NCI-H748 treated with DMSO at 0.1 percent for 48 hours (cell line): ENCODE measurements at places on chromosomes 12 and 14.

GRCh38 chr12:26044007-26044394 lies 80.8 kb downstream of the BHLHE41 start:
- no peak for DNase-seq

GRCh38 chr14:81268016-81268416 lies 47.3 kb upstream of the GTF2A1 start:
- DNase-seq = no peak

DNA sequence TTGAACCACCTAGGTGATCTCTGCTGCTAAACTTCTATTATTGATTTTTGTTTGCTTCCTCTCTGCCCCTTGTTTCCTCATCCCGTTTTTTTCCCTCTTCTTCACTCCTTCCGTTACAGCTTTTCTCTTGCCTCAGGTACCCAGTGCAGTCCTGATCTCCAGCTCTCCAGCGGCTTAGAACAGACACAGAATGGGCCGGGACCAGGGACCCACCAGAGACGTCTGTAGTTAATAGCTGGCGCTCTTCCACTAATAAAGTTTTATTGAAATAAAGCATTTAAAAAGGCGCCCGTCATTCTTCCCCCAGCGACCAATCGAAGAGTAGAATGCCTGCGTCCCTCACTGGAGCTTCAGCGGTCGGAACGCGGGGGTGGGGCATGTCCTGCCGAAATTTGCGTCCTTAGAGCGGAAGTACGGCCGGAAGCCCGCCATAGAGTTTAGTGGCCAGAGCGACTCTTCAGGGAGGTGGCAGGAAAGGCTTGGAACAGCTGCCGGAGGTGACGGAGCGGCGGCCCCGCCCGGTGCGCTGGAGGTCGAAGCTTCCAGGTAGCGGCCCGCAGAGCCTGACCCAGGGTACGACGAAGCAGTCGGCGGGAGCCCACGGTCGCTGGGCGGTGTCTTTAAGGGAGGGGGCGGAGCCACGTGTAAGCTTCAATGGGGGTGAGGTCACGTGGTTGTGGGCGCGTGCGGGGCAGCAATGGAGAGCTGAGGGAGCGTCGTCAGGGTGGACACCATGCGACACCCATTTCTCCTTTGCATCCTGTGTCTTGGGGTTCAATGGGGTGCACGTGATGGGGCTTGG lies at the start of gene COPS7A:
COPS7A (plus strand) TSS at position 440 of the 802 bp plus-strand sequence. CDS start 611 bp downstream, outside the sequence.
- DNase-seq = peak; percentile 99

DNA sequence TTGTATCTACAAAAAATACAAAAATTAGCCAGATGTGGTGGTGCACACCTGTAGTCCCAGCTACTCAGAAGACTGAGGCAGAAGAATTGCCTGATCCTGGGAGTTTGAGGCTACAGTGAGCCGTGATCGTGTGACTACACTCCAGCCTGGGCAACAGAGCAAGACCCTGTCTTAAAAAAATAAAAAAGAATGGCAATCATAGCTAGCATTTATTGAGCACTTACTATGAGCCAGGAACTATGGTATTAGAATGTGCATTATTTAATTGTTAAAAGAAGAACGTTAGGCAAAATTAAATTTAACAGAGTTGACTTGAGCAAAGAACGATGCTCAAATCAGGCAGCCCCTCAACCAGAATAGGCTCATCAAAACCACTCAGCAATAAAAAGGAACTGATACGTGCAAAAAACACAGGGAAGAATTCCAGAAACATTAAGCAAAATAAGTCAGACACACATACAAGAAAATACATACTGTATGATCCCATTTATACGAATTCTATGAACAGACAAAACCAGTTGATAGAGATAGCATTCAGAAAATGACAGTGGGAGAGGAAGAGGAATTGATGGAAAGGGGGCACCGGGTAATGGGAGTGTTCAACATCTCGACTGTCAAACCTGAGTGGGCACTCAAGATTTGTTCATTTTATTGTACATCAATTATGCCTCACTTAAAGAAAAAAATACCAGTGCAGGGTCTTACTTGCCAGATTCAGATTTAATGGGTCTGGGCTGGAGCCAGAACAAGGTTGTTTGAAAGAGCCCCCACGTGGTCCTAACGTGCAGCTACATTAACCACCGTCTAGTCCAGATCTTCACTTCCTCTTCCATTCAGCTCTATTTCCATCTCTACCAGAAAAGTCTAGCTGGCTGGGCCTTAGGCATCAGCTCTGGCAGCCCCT lies 8.0 kb downstream of the SCNN1A start:
- no peak for DNase-seq

DNA sequence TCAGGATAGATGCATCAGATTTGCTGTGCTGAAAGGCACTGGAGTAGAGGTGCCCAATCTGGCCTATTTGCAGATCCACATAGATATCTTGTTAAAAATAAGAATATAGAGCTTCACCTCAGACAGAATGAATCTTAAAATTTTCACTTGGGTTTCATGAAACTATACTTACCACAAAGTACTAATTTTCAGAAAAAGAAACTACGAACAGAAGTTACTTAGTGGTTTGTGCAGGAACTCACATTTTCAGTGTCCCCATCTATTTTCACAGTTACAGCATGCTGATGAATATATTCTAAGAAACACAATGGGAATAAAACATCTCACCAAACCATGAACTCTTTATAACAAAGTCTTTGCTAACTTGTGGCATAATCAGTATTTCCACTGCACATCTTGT lies 449.4 kb downstream of the RERGL start:
- no peak for DNase-seq

DNA sequence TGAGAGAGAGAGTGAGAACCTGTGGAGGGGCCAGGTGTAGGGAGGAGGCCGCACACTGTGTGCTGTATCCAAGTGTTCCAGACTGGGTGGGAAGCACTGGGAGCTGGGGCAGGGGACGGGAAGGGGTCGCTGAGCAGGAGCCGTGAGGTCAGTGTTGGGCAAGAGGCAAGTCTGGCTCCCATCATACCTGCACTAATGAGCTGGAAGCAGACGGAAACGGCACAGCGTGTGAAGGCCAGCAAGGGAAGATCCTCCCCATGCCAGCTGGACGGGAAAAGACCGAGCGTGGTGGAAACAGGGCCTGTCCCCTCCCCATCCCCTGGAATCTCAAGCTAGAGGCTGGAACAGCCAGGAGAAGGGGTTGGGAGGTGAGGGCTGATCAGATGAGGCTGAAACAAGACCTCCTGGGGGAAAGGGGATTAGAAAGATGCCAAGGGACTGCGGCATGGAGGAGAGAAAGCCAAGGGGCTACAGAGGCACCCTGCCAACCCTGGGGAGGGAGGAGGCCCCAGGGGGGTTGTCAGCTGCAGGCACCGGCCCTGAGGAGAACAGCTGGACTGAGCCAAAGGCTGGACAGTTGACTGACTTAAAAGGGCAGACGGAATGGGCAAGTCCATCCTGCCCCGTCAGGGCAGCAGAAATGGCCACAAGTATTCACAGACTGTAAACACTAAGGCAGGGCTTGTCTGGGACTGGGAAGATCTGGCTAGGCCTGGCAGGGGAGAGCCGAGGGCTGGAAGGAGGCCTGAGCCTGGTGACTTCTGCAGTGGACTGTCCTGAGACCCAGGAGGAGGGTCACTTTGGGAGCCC lies 19.0 kb upstream of the LTBP2 start:
- no peak for DNase-seq

GRCh38 chr12:131575371-131575770 lies 135.5 kb upstream of the SFSWAP start:
- DNase-seq = no peak

GRCh38 chr12:133057446-133057845 lies 20.1 kb downstream of the ZNF84 start:
- DNase-seq = no peak

- DNase-seq = no peak
Observed at GRCh38 chr14:22159099-22159498, 429.9 kb downstream of the DAD1 start.

DNA sequence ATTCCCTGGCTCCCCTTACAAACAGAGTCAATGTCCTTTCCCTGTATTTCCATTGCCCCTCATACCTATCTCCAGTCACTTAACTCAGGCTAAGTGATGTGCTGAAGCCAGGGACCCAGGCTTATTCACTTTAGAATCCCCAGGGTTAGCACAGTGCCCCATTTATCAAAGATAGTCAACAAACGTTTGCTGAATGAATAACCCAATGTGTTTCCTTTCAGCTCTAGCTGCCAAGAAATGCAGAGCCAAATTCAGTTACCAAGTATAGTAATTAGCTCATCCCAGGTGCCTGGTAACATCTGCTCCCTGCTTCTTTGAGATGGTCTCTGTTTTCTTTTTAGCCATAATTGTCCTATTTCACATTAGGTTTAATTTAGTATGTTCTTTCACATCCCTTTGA lies 189.5 kb downstream of the PHLDA1 start:
- no peak for DNase-seq

DNA sequence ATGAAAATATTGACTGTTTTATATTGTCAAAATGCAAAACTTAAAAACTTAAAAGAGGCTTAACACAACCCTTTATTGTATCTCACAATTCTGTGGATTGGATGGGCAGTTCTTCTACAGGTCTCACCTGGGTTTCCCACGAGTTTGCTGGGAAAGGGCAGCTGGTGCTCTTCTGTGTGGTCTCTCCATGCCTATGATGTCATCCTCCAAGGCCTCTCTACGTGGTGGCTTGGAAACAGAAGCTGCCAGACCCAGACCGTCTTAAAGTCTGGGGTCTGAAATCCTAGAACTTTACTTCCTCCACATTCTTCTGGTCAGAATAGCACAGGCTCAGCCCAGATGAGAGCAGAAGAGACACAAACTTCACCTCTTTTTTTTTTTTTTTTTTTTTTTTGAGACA lies 36.5 kb upstream of the KICS2 start:
- DNase-seq = no peak

DNA sequence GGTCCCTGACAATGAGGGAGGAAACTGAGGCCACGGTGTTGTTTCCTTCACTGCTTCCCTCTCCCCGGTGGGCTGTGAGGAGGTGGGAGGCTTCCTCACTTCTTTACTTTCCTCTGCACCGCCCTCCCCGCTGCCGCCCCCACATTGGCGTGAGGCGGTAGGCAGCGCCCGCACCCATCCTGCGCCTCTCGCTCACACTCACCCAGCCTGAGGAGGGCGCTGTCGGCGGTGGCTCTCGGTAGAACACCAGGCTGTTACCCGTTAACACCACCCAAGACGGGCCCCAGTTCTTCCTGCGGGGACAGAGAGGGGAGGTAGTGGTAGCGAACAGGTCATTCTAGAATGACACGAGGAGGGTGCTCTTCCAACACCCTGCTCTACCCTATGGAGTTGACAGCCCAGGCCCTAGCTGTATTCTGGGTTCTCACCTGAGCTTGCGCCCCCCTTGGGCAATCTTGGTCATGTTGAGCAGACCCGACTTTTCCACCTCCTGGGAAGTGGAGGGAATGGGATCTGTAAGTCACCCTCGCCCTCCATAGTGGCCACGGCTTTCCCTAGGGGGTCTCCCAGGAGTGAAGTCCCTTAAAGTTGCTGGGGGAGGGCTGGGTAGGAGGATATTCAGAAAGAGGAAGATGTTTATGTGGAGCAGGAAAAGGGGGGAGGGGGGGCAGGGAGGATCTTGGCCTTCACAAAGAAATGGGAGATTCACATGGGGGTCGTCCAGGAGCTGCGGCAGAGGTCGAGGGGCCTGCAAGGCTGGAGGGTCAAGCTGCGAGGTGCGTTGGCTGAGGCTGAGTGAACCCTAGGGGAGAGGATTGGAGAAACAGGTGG lies 3.3 kb downstream of the ARHGAP9 start:
- no peak for DNase-seq

GRCh38 chr12:120928864-120929652 lies 24.9 kb upstream of the SPPL3 start:
- DNase-seq = no peak
